ENCODE measurements at places on chromosomes 12 and 14. TPM values are rescaled to one million over a fixed set of nuclear protein-coding genes. Genes with fewer than 3 reads are reported as not detected.

AQP2 gene
- not detected for total RNA-seq

DAO gene
- total RNA-seq, result not detected

BDKRB2 gene
- total RNA-seq, result not detected

C12orf60 gene
- not detected for total RNA-seq

CDK4 gene
- 8.5 TPM for total RNA-seq
